Progenitor cell of endocrine pancreas (in vitro differentiated cells): ENCODE measurements at places on chromosomes 11 and 22.

DNA sequence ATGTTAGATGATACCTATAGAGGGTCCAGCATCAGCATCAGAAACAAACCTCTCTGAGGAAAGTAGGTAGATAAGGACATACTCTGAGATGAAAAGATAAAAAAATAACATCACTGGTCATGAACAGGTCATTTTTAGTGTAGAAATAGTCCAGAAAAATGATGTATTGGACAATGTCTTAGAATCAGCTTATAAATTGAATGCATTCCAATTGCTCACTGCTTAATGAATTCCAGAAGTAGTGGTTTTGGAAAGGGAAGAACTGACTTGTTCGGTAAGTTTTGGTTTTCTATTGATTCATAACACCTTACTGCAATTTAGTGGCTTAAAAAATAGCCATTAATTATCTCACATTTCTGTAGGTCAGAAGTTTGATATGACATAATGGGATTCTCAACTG, 929.5 kb upstream of the CCDC90B start:
- no peak for DNase-seq

DNA sequence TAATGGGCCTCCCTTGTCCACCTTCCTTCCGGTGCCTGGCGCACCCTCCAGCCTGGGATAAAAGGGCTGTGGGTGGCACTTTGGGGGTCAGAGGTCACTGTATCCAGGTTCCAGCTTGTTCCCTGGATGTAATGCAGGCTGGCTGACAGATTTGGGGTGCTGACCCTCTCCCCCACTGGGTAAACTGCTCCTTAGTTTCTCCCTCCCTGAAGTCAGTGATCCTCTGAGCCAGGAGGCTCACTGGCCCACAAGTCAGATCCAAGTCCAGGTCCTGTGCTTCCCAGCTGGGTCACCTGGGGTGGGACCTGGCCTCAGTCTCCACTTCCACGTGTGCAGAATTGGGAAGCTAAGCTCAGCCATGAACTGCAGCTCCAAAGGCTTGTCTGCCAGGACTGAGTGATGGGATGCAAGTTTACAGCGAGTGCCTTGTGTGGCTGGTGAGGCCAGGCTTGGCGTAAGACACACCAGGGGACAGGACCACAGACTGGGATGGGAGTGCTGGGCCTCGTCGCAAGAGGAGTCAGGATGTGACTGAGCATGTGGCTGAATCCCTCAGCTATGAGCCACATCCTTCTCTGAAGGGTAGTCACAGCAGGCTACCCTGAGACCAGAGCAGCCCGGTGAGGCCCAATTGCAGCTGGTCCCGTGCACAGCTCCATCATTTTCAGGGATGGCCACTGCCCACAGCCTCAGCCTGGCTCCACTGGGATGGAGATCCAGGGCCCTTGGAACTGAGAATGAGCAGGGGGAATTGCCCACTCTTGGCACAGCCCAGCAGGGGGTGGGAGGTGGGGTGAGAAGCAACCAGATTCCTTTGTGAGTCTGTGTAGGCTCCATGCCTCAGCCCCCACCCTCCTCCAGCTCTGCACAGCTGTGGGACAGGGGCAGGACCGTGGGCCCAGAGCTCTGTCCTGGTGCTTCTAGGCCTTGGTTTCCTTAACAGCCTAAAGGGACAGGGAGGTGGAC, 7.2 kb downstream of the SHISA8 start:
- no peak for DNase-seq

- DNase-seq, result no peak
These were observed 52.2 kb downstream of the TRMU start for GRCh38 chr22:46387748-46388147.

DNA sequence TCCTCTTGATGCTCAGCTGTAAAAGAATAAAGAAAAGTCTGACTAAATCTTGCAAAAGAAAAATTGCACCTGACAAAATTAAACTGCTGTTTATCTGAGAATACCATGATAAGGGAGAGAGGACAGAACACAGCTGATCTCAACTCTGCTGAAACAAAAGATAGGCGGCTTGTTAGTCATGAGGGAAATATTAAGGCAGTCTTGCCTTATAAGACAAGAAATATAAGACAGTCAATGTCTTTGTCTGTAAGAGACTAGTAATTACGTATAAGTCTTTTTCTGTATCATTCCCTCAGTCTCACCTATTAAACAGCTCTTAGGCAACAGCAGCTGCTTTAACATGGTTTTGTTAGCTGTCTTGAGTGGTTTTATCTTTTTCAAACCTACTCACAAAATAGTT, 296.6 kb downstream of the LUZP2 start:
- no peak for DNase-seq
